Activated naive CD8-positive, alpha-beta T cell treated with anti-CD3 and anti-CD28 coated beads for 36 hours (primary cell): ENCODE measurements at places on chromosomes 3 and 15.

- no peak for DNase-seq
Measured at GRCh38 chr3:15800780-15801179, 3.0 kb upstream of the ANKRD28 start.

DNA sequence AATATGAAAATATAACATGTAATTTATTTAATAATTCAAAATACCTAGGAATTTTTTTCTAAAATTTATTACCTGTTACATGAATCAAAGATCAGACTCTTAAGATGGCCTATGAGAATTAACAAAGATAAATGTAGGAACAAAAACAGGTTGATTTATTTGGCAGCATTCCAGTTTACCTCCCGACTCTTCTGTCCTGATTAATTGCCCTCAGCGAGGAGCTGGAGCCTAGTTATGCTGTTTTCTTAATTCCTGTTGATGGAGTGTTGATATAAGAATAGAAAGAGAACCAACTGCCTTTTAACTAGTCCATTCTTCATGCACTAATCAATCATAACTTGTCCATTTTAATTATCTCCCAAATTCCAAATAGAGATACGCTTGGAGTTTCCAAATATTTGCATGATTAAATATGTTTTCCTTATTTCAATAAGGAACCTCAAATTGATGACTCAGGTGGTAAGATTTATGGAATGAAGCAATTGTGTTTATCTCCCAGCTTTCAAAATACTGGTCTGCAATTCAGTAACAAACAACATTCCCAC is 10.6 kb upstream of the CPB1 start:
- DNase-seq: no peak

GRCh38 chr3:71778353-71778752 is 6.6 kb downstream of the PROK2 start:
- DNase-seq: no peak

DNA sequence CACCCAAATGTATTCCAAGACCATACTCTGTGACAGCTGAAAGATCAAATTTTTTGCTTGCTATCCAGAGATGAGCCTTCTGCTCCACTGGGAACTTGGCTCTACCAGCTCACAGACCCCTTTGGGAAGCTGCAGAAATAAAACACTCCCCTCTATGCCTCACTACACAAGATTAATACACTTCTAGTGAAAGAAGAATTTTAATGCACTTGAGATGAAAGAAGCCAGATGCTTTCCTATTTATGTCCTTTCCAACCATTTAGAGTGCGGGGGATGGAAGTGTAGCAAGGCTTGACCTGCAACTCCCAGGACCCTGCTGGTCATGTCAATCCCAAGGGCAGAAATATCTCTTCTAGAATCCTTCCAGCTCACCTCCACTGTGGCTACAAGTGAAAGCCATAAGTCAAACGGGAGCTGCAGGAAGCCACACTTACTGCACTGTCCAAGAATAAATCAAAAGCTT is 34.7 kb downstream of the ANXA2 start:
- no peak for DNase-seq

DNA sequence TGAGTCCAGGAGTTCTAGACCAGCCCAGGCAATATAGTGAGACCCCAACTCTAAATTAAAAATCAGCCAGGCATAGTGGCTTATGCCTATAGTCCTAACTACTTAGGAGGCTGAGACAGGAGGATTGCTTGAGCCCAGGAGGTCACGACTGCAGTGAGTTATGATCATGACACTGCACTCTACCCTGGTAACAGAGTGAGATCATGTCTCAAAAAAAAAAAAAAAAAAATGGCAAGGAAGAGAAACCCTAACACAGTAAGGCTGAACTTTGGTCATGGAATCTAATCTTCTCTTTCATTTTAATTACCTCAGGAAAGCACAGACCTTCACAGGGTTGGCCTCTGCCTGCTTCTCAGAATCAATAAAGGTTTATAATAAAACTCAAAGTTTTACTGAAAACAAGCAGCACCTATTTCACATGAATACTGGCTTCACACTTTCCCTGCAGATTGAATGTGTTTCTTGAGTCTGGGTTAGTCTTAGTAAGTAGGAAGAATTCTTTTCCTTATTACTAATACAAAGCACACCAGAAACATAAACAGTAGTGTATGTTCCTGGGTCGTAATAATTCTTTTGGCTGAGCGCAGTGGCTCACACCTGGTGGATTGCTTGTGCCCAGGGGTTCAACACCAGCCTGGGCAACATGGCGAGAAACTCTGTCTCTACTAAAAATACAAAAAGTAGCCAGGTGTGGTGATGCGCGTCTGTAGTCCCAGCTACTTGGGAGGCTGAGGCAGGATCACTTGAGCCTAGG is 11.6 kb upstream of the NR2C2 start:
- no peak for DNase-seq

DNA sequence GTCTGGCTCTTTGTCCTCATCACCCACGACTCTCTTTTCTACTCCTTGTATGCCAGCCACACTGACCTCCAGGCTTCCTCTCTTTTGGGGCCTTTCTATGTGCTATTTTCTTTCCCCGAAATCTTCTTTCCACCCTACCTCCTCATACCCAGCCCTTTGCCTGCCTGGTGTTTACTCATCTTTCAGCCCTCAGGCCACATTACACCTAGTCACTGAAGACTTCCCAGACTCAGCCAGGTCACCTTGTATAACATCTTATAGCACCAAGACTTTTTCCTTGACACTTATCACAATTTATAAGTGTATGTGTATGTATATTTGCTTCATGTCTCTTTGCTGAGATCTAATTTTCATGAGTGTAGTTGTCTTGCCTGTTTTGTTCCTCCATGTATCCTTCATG is 396.4 kb downstream of the NLGN1 start:
- DNase-seq: no peak

DNA sequence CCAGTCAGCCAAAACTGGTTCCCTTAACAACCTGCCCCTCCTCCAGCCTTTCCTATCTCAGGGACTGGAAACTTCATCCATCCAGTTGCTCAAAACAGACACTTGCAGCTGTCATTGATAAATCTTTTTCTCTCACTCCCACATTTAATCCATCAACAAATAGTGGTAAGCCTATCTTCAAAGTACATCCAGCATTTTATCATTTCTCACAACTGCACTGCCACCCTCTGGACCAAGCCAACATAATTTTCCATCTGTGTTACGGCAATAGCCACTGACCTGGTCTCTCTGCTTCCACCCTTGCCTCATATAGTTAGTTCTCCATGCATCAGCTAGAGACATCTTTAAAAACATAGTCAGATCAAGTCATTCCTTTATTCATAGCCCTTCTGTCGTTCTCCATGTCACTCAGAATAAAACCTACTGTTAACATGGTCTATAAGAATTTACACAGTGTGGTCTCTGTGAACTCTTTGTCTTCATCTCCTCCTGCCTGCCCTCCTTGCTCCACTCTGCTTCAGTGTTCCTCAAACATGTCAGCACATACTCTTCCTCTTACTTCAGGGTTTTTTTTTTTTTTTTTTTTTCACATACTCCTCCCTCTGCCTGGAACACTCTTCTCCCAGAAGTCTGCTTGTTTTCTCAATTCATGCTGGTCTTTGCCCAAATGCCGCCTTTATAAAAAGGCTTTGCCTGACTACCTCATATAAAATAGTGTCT is 102.5 kb upstream of the COL6A5 start:
- DNase-seq: no peak

- DNase-seq: no peak
Measured at GRCh38 chr15:65912235-65912634, 42.9 kb downstream of the RAB11A start.

DNA sequence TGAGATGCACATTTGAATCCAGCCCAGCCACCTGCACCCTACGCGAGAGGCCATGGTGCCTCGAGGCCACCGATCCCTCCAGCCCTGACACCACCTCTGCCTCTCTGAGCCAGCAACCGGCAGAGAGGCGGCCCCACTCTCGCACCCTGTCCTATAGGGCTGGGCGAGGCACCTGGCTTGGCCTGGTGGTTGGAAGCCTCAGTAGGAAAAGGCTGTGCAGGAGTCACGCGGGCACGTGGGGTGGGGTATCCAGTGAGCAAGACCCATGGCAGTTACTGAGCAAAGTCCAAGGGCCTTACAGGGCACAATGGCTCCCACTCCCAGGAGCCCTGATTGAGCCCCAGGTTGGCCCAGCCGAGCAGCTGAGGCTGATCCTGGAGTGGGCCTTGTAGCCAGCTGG is 12.4 kb upstream of the DUSP7 start:
- no peak for DNase-seq

GRCh38 chr15:38540510-38540909 is 24.1 kb downstream of the RASGRP1 start:
- no peak for DNase-seq

- no peak for DNase-seq
Measured at GRCh38 chr15:75185271-75186029, 16.2 kb upstream of the C15orf39 start.

GRCh38 chr3:145182196-145182911 is 978.6 kb downstream of the PLOD2 start:
- DNase-seq: no peak

GRCh38 chr3:15823092-15823491 is 25.3 kb upstream of the ANKRD28 start:
- DNase-seq: no peak

DNA sequence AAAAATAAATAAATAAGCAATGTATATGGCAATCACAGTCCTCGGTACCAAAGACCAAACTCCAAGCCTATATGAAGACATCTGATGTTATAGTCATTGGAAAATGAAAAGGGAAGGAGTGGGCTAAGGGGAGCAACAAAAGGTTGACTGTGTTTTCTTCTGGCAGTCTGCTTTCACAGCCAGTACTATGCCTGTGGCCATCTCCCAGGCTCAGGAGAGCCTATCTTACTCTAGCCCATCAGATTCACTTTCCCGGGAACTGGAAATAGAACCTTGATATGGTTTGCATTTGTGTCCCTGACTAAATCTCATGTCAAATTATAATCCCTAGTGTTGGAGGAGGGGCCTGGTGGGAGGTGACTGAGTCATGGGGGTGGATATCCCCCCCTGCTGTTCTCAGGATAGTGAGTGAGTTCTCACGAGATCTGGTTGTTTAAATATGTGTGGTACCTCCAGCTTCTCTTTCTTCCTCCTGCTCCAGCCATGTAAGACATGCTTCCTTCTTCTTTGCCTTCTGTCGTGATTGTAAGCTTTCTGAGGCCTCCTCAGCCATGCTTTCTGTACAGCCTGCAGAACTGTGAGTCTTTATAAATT is 105.3 kb downstream of the PLCH1 start:
- DNase-seq: no peak

- no peak for DNase-seq
Measured at GRCh38 chr15:51917493-51917892, 54.1 kb downstream of the LEO1 start.

GRCh38 chr15:98868564-98868963 is 139.0 kb downstream of the PGPEP1L start:
- no peak for DNase-seq

- no peak for DNase-seq
Measured at GRCh38 chr3:124504332-124505059, 225.8 kb upstream of the UMPS start.

- DNase-seq: peak; percentile 64
Measured at GRCh38 chr15:42133886-42134502, 22.4 kb downstream of the PLA2G4F start.

DNA sequence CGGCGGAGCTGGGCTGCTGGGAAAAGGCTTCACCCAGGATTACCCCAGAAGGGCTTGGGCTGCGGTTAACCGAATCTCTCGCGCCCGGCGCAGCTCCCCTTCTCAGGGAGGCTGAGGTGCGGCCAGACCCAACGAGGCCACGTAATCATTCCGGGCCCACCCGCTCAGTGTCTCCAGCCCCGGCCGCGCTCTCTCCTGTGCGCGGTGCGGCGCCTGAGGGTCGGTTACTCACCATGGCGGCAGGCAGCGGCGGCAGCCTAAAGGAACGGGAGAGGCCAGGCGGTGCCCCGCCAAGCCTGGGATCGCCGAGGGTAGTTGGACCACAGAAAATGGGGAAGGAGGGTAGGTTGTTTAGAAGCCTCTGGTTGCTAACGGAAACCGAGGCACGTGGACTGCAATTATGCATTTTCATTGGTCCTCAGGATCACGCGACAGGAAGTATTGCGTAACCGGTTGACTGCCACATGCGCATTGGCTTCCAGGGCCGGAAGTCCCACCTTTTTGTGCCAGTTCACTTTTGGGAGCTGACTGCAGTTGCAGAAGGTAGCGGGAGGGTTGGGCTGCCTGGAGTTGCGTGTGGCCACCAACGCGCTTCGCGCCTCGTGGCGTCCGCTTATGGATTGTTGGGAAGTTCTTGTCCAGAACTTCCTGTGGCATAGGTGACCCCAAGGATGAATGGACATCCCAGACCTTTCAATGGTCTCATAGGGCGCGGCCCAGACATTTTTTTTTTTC is at the start of gene LZTFL1:
LZTFL1 (minus strand) TSS at position 363 of the 735 bp plus-strand sequence; CDS start at position 235, 128 bp downstream.
- peak; percentile 88 for DNase-seq

DNA sequence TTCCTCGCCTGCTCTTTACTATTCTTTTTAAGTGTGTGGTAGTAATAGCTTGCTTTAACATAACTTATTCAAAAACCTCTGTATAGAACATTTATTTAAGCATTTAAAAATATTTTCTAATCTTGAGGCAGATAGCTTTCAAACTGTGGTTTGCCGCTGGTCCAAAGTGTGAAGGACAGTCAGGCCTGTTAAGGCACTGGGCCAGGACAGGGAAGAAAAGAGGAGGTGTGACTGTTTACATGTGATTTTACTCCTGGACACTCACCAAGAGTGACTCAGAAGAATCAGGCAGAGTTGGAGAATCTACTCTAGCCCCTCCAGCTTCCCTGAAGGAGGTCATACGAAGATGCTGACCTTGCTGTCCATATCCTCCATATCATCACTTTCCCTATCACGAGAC is 44.7 kb downstream of the CEP152 start:
- DNase-seq: no peak
